Suppressor macrophage treated with lipopolysaccharide for 1 hour (primary cell): ENCODE measurements at places on chromosomes 16 and 17.

GRCh38 chr17:44207743-44208142 is 8.1 kb upstream of the ATXN7L3 start:
- DNase-seq, result no peak

- DNase-seq, result no peak
Measured at GRCh38 chr16:74499114-74499513, 77.8 kb upstream of the CLEC18B start.

DNA sequence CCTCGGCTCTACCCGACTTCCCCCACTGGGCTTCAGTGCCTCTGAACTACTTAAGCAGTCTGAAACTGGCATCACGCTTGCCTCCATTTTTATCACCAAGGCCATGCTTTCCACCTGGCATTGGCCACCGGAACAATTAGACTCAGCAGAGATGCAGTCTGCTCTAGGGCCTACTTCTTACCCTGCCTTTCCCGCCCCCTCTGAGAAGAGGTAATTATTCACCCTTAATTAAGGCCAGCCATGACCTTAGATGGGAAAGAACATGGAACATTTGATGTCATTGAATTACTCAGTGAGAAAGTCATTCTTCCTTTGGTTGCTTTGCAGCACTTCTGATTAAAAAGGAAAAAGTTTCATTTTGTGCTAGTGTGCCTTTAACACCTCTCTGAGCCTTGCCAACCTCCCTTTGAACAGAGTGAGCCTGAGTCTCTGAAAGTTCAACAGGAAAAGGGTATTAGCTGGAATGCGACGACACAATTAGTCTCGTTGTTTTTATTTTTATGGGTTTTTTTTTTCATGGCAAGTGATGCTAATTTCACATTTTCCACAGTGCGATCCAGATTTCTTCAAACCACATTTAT is 60.9 kb upstream of the TNRC6A start:
- no peak for DNase-seq

GRCh38 chr16:75043175-75043895 is 44.5 kb downstream of the ZNRF1 start:
- peak; percentile 10 for DNase-seq

GRCh38 chr16:69179328-69180010 is 7.5 kb upstream of the SNTB2 start:
- no peak for DNase-seq

DNA sequence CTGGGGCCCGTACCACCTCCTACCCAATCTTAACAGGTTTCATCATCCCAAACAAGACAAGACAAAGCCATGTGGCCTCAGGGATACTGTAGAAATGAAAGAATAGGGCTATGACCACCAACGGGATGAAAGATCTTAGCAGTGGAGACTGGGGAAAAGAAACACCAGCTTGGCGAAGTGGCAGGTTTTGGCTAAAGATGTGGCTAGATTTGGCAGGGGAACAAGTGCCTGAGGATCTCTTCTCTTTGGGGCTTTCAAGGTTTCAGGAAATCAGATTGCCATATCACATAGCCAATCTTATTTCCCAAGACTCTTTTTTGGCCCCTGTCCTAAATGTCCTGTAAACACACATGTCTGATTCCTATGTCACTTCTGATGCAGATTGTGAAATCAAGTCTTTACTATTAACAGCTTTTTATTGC is 6.9 kb downstream of the KRT24 start:
- DNase-seq, result no peak

GRCh38 chr16:72270531-72270930 is 98.6 kb upstream of the PMFBP1 start:
- DNase-seq, result no peak

- DNase-seq, result no peak
Measured at GRCh38 chr17:260031-260791, 78.8 kb upstream of the DOC2B start.

GRCh38 chr17:31811101-31811500 is 47.9 kb downstream of the COPRS start:
- peak; percentile 35 for DNase-seq

DNA sequence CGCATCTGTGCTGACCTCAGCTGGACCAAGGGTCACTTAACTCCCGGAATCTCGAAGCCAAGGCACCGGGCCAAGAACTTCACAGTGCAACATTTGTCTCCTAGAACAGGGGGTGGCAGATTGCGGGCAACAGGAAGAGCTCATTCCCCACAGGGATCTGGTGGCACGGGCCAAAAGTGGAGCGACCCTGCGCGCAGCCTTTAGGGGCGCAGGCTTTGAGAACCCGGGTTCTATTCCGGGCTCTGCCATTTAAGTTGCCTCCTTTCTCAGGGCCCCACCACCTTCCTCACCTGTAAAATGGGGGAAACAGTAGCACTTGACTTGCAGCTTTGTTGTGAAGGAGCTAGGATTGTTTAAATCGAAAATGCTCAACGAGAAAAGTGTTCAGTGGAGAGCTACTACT is 651 bp downstream of the SHMT1 start:
- DNase-seq, result no peak

DNA sequence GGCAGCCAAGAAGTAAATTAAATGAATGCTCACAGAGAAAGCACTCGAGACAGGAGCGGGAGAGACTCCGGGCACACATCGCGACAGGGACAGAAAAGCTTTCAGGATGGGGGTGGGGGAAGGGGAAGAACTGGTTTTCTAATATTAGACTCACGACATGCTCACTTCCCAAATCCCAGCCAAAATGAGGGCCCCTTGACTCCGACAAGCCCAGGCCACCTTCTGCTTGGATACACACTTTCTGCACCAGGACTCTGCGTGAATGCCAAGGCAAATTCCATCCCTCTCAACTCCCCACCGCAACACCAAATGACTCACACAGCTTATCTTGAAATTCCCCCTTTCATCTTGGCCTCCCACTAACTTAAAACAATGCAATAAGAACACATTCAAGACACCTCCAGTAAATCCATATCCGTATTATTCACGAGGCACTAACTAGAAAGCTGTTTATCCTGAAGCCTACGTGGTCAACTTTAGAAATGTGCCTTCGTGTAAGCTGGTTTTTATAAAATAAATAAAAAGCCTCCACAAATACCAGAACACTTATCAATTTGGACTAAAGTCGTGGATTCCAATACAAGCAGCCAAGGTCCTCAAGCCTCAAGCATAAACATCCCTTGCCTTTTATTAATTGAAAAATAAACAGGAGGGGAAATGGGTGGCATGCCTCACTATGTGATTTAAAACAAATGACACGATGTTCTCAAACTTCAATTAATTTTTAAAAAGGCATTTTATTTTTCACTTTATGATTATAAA is 46.1 kb downstream of the NXN start:
- DNase-seq, result peak; percentile 19

GRCh38 chr16:87015021-87015420 is 302.2 kb downstream of the C16orf95 start:
- DNase-seq, result peak; percentile 52

DNA sequence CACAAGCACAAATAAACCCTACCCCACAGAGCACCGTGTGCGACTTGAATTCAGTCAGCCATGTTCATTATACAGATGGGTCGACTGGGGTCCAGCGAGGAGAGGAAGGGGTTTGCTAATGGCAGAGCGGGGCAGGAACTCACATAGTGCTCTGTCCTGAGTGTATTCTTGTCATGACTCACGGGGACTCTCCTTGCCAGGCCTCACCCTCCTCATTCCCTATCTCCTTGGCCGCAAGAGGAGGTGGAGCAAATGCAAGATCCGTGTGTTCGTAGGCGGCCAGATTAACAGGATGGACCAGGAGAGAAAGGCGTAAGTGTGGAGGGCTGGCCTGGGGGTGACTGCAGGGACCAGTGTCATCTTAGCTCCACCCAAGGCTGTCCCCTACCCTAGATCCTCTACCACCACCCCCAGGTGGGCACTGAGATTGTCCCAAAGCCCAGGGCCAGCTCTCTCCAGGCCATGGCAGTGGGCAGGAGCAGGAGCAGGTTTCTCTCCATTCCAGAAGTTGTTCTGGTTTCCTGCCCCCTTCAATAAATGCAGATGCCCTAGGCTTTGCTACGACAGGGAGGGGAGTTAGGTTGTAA is 29.4 kb downstream of the SLC12A3 start:
- no peak for DNase-seq

DNA sequence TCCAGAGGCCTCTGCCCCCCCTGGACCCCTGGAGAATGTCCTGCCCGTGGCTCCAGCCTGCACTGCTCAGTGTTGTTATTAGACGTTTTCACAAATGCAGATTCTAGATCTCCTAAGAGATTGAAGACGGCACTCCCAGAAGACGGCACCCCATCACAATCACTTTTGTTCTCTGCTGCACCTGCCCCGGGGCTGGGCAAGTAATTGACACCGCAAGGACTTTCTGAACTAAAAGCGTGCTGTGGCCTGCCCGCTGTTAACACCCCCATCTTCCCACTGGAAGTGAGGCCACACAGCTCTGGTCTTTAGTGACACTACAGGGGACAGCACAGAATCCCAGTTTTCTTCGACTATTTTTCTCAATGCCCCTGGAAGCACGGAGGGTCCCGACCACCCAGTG is 256.9 kb downstream of the ENGASE start:
- no peak for DNase-seq

DNA sequence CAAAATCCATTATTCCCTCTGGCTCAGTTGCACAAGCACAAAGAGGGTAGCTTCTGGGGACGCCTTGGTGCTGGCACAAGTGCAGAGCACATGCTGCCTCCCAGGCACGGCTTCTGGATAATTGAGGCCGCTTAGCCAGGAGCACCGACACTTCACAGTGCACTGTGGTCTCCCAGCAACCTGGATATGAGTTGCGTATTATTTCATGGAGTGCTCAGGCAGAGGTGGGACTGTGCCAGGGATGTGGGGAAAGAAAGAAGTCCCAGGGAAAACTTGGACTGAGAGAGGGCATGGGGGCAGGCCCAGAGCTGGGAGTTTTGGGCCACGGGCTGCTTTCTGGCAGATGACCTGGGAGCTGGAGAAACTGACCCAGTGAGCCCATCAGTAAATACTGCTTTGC is 37.5 kb downstream of the MPRIP start:
- no peak for DNase-seq
